Stomach (tissue), 19 donors: ENCODE measurements at places on chromosomes 2 and 18. TPM values are rescaled to one million over a fixed set of nuclear protein-coding genes. Genes with fewer than 3 reads are reported as not detected.

FBLN7 gene
- 1.2 TPM for polyA plus RNA-seq

- DNase-seq: peak; percentile 41
Measured at GRCh38 chr18:57845605-57846074, 42.5 kb upstream of the ATP8B1 start.

DLX2 gene
- polyA plus RNA-seq: 0.03 TPM

DNA sequence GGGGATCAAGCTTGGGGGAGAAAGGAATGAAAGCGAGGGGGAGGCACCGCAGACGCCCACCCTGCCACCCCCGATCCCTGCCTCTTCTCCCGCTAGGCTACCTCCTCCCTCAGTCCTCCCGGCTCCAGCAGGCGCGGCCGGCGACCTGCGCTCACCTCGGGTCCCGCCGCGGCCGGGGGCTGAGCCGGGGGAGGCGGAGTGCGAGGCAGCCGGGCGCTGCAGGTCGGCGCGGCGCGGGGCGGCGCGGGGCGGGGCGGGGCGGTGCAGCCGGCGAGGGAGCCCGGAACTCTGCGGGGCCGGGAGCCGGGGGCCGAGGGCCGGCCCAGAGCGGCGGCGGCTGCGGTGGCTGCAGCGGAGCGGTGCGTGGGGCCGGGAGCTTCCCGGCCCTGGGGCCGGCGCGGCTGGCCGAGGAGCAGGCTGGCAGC, 477 bp downstream of the ACVR1 start:
- DNase-seq: peak; percentile 66

GRCh38 chr2:60437080-60437696, 116.3 kb downstream of the BCL11A start:
- no peak for DNase-seq

ANKRD30B gene
- polyA plus RNA-seq: not detected

C2orf92 gene
- polyA plus RNA-seq: 3.1 TPM

GRCh38 chr2:3122525-3122924, 255.1 kb downstream of the EIPR1 start:
- no peak for DNase-seq

- no peak for DNase-seq
Measured at GRCh38 chr2:217438136-217438535, 564.7 kb downstream of the TNS1 start.

DNA sequence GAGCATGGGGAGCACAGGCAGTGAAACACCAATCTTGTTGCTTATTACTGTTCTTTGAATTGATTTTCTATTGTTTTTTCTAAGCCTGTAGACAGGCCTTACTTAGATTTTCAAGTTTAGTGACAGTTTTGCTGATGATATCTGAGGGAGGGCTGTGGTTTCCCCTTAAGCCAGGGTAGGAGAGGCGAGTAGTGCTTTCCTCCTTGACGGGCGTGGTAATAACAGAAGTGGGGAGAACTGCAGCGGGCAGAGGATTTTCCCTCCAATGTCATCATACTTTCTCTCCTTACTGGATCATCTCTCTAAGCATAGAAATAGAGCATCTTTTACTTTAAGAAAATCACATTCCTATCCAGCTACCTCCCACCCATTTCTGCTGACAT, 314.4 kb downstream of the ALK start:
- no peak for DNase-seq

GAL3ST2 gene
- polyA plus RNA-seq: not detected

DNA sequence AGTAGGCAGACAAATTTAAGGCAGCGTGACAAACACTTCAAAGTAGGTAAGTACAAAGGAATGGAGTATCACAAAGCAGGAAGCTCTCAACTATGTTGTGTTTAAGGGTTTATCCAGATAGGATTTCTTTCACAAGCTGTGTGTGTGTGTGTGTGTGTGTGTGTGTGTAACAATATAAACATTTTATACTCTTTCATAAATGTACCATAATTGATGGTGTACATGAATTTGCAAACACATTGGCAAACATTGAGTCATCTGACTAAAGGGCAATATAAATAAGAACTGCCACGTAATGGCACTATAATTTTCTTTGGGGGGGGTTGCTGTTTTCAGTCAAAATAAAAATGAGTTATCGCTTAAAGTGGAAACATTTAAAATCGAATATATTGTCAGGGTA, 1004.4 kb upstream of the DDX18 start:
- no peak for DNase-seq

CRYBA2 gene
- 3.7 TPM for polyA plus RNA-seq

DNA sequence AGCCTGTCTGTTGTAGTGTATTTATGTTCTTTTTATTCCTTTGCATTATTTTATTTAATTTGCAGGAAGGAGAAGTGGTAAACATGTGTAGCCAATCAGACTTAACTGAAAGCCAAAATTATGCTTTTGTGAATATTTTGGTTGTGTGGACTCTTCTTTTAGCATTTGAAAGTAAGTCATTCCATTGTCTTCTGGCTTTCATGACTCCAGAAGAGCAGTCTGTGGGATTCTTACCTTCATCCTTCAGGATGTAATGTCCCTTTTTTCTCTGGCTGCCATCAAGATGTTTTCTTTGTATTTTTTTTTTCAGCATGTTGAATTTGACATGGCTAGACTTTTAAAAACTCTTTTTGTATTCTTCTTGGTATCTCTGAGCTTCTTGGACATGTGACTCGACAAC, 895.2 kb upstream of the ZEB2 start:
- DNase-seq: no peak

- no peak for DNase-seq
Measured at GRCh38 chr2:25194576-25195122, 26.3 kb upstream of the POMC start.

GRCh38 chr2:74739733-74740241, 85.7 kb downstream of the SEMA4F start:
- DNase-seq: no peak

DNA sequence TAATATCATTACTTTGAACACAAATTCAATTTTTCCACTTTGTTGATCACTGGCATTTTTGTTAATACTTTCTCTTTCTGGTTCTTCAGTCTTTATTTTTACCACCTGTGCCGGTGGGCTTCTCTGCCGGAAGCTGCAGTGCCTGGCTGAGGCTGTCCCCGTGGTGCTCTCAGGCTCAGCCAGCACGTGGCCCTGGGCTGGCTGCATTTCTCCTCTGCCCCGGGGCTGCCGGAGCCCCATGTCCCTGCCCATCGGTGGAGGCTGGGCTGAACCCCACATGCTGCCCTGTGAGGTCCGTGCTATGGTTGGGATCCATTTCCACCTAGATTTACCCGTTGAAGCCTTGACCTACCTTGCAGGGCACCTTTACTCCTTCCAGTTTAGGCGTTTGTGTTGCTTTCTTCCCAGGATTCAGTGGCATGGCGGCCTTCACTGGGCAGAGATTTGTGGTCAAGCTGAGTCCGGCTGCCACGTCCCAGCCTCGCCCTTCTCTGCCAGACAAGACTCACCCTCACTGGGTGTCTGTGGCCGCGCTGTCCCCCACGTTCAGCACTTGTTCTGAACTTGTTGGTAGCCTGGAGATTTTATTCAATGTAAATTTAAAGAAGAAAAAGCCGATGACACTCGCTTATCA, 12.8 kb upstream of the TMEM18 start:
- no peak for DNase-seq

GRCh38 chr2:43149482-43150107, 76.8 kb downstream of the ZFP36L2 start:
- DNase-seq: no peak
